Suppressor macrophage treated with lipopolysaccharide for 4 hours (primary cell): ENCODE measurements at places on chromosomes 5 and 9.
A peak's percentile ranks its signal among the peaks of the same experiment; 100 is the strongest.

- DNase-seq = no peak
These were observed 61.9 kb downstream of the WWC1 start for GRCh38 chr5:168353216-168353957.

- no peak for DNase-seq
These were observed 68.5 kb downstream of the PRLR start for GRCh38 chr5:35161652-35162273.

- DNase-seq = peak; percentile 5
These were observed 195.9 kb downstream of the TMEM38B start for GRCh38 chr9:105890046-105890822.

DNA sequence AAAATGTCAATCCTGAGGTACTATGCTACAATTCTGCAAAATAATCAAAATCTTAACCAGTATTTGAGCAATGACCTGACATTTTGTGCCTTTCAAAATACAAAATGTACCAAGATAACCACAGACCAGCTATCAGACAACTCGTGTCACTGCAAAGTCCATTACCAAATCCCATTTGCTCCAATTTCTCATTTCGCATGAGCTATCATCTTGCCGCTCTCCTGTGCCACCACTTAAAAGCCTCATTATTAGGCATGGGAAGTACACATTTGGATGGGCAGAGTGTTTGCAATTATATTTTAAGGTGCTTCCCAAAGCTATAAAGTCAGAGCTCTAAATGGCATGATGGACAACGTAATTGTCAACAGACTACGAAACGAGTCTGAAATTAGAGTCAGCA is 205.2 kb downstream of the AGTPBP1 start:
- no peak for DNase-seq

GRCh38 chr9:100595391-100596199 is 17.7 kb downstream of the CAVIN4 start:
- DNase-seq = peak; percentile 76

GRCh38 chr5:151108566-151108965 is 27.7 kb upstream of the TNIP1 start:
- no peak for DNase-seq

GRCh38 chr5:16574789-16575721 is 41.7 kb downstream of the RETREG1 start:
- DNase-seq = no peak

- DNase-seq = no peak
These were observed 535.7 kb downstream of the MAT2B start for GRCh38 chr5:164041105-164041504.

- DNase-seq = no peak
These were observed 63.6 kb downstream of the NUDT12 start for GRCh38 chr5:103498800-103499551.

- peak; percentile 56 for DNase-seq
These were observed 24.8 kb upstream of the HNRNPA0 start for GRCh38 chr5:137778772-137779564.

- DNase-seq = peak; percentile 86
These were observed 556 bp upstream of the CDK9 start for GRCh38 chr9:127785023-127785932.

- DNase-seq = no peak
These were observed 219.8 kb downstream of the C9orf50 start for GRCh38 chr9:129400971-129401622.

DNA sequence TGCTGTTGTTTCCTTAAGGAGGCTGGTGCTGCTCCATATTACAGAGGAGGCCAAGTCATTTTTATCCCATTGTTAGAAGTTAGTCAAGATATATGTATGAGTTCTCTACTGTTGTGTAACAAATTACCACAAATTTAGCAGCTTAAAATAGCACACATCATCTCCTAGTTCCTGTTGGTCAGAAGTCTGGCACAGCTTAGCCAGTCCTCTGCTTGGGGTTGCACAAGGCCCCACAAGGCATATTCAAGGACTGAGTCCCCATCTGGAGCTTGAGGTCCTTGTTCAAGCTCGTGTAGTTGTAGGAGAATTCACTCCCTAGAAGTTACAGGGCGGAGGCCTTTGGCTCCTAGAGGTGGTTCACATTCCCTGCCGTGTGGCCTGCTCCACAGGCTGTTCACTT is 14.7 kb downstream of the MTAP start:
- peak; percentile 68 for DNase-seq

- DNase-seq = no peak
These were observed 1.6 kb upstream of the SPZ1 start for GRCh38 chr5:80318212-80318611.

GRCh38 chr9:98612061-98612752 is 96.5 kb downstream of the GABBR2 start:
- no peak for DNase-seq

DNA sequence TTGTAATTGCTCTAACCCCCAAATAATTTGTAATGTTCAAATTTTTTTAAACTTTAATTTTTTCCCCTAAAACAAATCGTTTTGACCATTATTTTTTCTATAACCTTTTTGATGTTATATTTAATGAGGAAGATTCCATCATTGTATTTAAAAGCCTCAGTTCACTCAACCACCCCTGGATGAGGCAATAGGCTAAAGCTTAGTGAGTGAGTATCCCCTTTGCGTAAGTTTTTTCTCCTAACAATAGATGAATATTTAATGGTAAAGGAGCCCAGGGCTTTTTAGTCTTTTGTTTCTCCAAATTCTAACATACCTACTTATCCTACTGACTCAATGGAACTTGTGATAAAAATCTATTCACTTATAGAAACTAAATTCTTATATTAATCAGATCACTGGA is 38.1 kb downstream of the ALDH1A1 start:
- DNase-seq = no peak

DNA sequence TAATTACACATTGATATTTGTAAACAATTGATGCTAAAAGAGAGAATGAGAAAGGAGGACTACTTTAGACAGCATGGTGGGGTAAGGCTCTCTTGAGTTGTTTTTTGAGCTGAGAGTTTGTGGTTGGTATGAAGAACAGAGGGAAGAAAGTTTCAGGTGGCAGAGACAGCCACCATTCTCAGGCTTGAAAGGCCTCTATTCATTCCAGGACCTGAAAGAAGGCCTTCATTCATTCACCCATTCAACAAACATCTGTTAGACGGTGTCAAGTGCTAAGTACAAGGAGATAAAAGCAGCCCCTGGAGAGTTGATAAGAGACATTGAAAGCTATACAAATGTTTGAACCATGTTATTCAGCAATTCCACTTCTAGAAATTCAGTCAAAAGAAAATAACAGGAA is 21.7 kb upstream of the ADAM19 start:
- no peak for DNase-seq

DNA sequence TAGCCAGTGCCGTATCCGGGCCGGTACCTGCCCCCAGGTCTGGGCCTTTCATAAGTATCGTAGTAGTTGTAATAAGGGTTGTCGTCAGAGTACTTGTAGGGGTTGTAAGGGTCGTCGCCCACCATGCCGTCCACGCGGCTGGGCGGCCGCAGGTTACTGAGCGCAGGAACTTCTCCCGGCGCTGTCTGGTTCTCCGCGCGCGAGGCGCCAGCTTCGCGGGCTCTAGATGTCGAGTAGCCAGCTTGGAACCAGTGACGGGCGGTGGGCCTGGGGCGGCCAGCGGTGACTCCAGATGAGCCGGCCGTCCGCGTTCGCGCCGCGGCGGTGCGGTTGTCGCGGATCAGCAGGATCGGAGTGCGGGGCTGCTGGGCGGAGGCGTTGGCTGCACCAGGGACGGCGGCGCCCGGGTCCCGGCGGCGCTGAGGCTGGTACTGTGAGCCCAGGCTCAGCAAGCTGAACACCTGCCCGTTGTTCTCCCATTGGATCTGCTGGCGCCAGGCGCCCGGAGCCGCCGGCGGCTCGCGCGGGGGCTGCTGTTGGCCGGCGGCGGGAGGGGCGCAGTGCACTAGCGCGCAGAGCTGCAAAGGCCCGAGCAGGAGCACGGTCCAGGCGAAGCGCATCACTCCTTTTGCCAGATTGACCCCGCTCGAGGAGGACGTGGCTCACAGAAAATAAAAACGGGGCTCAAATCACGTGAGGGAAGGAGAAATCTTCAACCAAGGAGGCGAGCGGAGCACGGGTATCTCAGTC is 518 bp downstream of the LOX start:
- no peak for DNase-seq

GRCh38 chr5:119318256-119318894 is 37.4 kb upstream of the TNFAIP8 start:
- peak; percentile 59 for DNase-seq

DNA sequence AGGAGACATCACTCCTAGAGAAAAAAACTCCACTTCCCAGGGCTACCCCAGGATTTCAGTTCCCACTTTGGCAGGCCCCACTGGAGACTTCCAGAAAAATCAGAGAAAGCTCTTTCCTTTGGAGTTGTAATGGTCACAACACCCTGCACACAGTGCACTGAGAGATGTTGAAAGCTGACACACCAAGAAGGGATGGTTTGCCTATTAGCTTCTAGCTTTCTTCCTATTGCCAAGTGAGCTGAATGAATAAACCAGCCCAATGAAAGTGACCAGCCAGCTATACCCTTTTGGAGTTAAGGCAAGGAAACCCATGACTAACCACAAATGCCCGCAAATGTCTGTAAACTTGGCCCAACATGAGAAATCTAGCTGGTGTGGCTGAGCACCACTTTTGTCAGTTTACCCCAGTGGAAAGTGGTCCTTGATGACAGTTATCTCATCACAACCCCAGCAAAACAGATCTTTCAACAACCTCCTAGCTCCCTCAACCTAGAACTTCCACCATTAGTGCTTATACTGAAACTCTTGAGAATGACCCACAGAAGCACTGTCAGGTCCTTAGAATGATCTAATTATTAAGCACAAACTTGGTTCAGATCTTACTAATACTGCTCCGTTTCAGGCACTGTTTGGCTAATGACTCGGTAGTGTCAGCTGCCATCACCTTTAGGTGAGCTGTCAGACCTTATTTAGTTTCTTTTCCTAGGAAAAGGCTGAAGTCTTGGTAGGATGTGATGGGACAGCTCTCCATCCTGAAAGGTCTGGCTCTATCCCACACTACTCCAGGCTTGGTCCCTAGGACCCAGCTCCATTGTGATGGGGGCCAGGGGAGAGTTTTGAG is 11.2 kb downstream of the IRF1 start:
- DNase-seq = peak; percentile 53

GRCh38 chr9:136978073-136978864 is 965 bp downstream of the PTGDS start:
- peak; percentile 59 for DNase-seq

DNA sequence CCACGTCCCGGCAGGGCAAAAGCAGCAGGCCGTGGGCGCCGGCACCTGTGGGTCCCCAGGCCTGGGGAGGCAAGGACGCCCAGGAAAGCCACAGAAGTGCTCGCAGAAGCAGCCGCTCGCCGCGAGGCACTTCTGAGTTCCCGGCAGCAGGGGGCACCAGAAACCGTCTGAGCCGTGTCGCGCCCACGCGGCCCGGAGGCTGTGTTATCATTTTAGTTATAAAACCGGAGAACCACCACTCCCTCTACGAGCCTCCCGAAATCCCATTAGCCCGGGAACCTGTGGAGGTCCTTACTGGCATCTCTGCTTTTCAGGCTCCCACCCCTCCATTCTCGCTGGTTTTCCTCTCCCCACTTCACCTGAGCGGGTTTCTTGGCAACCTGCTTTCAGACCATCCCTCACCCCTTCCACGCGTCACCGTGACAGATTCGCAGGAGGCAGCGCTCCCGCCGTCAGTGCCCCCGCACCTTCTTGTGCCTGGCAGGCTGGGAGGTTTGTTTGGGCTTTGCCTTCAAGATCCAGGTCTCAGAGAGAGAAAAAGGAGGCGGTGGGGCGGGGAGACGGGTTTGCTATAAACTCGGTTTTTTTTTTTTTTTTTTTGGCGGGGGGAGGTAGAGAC is 2.3 kb downstream of the GDNF start:
- peak; percentile 83 for DNase-seq

DNA sequence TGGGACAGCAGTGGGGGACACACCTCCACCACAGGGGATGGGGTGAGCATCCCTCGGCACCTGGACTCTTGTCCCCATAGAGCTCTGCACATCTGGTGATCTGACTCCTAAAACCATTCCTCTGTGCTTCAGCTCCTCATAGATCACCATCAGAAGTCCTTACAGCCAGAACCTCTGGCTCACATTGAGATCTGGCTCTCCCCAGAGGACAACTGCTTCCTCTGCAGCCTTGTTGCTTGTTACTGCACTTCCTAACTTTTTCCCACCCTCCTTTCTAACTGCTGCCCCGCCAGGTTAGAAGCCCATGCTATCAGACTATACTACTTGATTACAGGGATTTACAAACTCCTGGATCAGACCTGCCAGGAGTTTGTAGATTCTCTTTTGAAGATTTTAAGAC is 64.5 kb downstream of the ARSB start:
- DNase-seq = no peak

DNA sequence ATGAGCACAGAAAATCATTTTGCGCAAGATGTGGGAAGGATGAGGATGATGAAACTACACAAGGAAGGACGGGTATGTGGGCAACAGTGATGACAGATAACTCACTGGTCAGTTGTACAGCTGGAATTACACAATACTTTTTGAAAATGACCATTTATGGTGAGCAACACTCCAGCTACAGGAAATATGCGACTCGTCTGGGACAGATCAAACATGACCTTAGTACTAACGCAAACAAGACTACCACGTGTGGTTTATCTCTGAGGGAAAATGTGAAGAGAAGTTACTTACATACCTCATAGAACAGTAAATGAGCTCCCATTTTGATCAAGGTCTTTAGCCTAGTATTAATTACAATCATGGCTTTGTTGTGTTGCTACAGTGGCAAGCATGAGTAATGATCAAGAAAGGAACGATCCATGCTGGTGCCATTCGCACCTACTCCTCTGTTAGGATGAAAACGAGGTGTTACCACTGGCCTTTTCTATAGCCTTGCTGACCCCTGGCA is 456.9 kb downstream of the BNC2 start:
- peak; percentile 75 for DNase-seq

DNA sequence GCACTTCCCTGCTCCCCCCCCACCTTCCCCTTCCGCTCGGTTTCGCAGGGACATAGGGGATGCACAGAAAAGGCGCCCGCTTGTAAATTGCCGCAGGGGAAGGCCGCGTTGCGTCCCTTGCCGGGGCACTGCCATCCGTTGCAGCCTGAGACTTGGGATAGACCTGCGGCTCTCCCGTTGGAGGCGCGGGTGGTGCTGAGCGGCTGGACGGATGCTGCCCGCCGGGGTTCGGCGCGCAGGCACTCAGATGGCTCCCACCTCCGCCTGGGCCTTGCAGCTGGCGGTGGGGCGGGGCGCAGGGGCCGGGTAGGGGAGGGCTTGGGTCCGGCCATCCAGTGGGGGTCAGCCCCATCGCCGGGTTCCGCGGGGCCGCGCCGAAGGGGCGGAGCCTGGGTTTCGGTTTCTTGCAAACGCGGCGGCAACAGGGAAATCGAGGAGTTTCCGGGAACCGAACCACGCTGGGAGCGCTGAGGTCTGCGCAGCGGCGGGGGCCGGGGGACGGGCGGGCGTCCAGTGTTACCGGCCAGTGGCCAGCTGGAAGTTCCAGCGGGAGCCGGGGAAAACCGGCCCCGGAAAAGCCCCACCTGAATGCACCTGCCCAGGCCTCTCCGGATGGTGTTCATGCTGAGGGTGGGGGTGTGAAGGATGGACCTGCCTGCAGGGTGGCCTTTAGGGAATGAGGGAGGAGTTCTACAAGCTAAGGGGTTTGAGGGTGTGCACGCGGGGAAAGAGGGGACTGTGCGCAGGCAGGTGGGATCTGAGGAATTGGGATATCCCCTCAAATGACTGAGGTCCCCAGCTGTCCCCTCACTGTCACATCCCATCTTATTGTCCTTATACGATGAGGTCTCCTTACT is 6.3 kb upstream of the IRF1 start:
- DNase-seq = peak; percentile 97
